ENCODE measurements at places on chromosomes 7 and 10.

DNA sequence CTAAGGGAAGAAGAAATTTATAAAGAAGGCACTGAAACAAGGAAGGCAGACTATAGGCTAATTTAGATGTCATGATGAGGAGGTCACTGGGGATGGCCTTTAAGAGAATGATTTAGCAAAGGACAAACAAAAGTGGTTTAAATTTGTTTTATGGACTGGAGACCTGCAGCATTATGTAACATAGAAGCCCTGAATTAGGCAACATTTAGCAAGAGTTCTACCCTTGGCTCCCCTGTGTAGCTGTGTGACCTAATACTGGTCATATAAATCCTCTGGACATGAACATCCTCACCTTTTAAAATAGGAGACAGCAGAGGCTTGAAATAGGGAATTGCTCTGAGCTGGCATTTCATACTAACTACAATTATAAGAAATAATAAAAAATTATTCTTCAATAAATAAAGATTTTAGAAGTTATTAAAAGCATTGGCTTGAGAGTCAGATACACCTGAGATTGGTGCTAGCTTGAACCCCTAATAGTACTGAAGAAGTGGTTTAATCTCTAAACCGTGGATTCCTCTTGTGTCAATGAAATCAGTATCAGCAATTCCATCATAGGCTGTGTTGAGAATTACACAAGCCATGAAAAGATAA lies 48.9 kb downstream of the RNLS start:
- DNase-seq: no peak

- no peak for DNase-seq
Measured at GRCh38 chr10:98055841-98056516, 25.6 kb upstream of the CRTAC1 start.

DNA sequence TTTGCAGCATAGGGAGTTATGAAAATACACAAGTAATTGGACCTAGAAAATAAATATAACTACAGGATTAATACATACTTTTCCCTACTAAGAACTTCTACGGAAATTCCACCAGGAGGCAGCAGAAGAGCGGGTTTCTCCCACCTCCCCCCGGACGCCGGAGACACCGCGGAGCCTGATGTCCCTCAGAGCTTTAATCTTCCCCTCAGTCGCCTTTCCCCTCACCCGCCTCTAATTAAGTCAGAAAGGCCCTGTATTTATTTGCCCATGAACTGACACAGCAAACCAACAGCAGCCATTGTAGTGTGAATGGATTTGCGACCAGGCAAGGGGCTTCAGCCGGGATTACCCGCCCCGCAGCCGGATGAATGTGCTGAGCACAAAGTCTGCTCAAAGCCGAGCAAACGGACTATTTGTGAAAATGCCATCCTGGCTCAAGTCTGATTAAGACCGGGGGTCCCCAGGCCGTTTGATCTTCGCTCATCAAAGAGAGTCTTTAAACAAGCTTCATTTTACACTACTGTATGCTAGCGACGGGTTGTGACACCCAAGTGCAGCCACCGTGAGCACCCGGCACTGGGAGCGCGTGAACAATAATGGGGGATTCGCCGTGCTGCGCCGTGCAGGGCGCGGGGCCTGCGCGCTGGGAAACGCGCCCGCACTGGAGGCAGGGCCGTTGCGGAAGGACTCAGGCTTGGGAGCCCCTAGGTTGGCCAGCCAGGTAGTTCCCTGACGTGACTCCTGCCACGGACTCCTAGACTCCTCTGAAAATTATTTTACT lies 5.6 kb upstream of the DKK1 start:
- peak; percentile 73 for DNase-seq

DNA sequence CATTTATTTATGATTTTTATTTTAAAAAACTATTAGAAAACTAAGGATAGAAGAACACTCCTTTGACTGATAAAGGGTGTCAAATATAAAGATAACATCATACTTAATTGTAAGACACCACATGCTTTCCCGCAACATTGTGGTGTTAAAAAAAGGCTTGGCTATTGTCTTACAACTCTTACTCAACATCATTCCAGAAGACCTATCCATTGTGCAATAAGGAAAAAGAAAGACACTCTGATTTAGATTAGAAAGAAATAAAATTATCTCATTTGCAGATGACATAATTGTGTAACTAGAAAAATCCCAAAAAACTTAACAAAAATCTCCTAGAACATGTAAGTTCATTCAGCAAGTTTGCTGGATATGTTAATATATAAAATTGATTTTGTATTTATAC lies 296.7 kb upstream of the GNAI1 start:
- no peak for DNase-seq

DNA sequence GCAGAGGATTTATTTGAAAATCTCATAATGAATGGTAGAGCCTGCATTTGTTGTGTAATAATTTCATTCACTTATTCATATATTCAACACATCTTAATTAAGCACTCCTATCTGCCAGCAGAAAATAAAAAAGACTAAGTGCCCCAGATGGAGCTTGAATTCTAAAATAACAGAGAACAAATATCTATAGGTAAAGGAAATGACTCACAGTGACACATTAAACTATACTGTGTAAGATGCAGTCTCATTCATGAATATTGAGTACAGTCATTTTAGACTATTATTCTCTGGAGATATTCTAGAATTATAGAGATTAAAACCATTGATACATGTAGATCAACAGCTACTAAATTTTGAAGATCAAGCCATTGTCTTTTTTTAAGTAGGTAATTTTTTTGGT lies 72.1 kb downstream of the PTPRZ1 start:
- no peak for DNase-seq

- no peak for DNase-seq
Measured at GRCh38 chr7:45092100-45092930, 3.5 kb upstream of the NACAD start.

DNA sequence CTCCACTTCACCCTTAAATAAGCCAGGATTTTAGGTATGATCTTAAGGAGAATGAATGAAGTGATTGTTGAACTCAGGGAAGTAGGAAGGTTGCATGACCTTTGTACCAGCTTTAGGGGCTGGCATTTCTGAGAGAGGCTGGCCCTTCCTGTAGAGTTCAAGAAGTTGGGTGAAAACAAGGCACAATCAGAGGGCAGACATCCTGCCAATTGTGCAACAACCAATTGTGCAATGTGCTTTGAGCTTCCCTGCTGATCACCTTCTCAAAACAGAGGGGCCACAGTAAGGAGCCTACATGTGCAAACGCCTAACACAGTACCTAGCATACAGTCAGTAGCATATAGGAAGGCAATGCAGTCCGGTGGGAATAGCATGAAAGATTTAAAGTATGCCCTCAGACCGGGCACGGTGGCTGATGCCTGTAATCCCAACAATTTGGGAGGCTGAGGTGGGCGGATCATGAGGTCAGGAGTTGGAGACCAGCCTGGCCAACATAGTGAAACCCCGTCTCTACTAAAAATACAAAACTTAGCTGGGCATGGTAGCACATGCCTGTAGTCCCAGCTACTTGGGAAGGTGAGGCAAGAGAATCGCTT lies 5.4 kb downstream of the CPVL start:
- DNase-seq: no peak

DNA sequence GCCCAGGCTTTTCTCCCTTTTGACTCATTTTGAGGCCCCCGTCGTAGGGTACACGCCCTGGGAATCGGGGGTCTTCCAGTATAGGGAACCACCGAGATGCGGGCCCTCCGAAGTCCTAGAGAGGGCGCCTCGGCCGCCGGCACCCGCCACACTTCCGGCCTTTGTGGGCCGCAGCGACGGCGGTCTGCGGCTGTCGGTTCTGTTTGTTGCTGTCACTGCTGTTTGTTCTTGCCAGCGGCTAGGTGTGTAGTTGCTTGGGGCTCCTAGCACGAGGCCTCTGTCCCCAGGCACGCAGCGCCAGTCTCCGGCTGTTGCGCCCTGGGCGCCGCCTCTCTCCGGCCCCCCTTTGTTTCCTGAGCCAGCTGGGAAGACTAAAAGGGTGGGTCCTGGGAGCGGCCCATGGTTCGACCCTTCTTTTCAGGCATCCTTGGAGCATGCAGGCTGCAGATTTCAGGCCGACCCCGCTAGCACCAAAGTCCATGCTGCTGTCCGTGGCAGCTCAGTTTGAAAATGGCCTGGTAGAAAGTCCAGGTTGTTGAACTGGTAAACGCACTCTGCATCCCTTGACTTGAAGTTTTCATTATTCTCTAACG lies 17.8 kb upstream of the ZKSCAN1 start:
- no peak for DNase-seq

All from caudate nucleus (tissue), 63 donors.